CD4-positive, alpha-beta T cell (primary cell): ENCODE measurements at places on chromosomes 3 and 15.

GRCh38 chr3:118485693-118486092 is 549.0 kb downstream of the IGSF11 start:
- DNase-seq = no peak

DNA sequence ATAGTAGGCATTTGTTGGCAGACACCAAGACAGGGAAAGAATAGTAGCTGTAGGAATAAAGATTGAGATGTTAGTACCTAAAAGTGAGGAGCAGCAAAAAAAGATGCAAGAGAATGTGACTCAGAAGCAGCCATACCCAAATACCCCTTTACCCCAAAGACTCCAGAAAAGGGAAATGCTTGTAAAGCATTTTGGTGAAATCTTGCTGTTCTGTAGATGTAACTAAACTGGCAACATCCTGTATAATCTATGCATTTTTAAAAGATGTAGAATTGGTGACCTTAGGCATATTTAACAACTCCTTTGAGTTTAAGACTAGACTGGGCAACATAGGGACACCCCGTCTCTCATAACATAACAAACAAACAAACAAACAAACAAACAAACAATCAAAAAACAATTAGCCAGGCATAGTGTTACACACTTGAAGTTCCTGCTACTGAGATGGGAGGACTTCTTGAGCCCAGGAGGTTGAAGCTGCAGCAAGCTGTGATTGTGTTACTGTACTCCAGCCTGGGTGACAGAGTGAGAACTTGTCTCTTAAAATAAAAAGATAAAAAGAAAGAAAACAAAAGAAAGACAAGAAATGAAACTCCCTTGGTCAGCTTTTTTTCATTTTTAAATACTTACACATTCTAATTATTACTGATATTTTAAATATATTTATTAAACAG is 361.5 kb upstream of the KCNH8 start:
- no peak for DNase-seq

DNA sequence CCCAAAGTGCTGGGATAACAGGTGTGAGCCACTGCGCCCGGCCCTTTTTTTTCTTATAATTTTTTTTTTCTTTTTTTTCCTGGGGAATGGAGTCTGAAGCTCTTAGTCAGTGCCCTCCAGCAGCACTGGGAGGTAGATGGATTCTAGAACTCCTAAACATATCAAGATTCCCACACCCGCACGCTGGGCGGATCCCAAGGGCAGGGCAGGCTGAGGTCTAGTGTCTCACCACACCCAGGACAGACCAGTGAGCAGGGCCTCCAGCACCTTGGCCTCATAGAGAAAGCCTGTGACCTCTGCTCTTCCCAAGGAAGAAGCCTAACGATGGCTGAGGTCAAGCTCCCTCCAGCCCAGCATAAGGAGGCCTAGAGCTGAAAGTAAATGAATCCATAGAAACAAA is 153.7 kb upstream of the MEF2A start:
- DNase-seq = no peak

DNA sequence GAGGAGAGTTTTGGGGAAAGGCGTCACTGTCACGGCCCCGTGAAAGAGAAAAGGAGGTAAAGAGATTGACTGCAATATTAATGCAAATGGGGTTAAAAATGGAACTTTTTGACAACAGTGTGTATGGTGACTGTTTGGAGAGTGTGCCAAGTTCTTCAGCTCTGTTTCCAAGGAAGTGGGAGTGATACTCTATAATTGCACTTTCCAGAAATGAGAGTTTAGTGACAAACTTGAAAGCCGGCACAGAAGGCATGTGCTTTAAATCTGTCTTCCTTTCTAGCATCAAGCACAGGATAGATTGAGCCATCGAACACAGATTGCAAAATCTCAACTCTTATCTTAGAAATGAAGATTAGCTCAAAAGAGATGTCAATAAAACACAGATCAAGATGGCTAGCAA is 51.9 kb upstream of the SNRPA1 start:
- DNase-seq = no peak

DNA sequence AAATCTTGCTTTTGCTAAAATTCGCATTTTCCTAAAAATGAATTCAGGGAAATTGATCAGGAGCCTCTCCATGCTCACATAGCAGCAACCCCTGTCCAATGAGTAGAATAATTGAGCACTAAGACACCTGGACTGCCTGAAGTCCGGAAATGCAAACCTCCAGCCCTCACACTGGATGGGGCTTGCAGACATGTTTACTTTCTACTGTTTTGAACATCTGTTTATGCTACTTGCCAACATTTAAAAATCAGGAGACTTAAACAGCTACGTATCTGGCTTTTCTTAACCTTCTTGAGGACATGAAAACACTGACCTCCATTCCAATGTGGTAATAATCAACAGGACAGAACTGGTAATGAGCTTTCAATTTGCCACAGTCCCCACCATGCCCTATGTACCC is 184.4 kb downstream of the SHOX2 start:
- no peak for DNase-seq

DNA sequence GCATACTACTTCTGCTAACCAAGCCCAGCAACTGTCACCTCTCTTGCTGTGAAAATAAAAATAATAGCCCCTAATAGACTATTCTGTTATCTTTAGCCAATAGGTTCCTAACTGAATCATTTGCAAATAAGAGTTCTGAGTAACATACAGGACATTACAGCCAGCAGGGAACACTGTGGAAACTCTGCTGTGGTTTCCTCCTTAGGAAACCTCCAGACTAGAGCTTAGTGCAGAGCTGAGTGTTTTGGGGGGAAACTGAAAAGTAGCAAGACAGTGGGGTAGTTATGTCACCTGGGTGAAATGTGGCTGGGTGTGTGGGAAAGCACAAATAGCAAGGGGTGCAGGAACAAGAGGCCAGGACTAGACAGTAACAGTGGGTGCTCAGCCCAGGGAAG is 32.4 kb downstream of the DZIP1L start:
- no peak for DNase-seq

GRCh38 chr15:81858136-81858535 is 187.7 kb downstream of the MEX3B start:
- DNase-seq = no peak

DNA sequence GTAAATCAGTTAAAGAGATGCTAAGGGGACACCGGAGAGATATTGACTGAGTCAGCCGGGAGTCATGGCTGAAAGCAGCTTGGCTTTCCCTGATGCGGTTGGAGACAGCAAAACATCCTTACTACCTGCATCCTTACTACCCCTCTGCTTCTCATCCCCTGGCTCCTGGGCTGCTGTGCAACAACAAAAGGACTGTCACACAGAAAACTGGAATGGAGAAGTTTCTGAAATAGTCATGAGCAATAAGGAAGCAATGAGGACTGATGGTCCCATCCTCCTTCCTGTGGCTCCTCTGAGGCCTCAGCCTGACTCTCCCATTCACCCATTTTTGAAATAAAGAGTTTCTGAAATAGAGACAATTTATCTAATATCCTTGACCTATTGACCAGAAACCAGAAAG is 1.1 kb downstream of the HCLS1 start:
- DNase-seq = no peak

- peak; percentile 43 for DNase-seq
Measured at GRCh38 chr3:49869525-49870126, at the start of gene CAMKV. Gene CAMKV (minus strand): TSS chr3:49869906. CDS start chr3:49862388, 7,518 bp downstream.

DNA sequence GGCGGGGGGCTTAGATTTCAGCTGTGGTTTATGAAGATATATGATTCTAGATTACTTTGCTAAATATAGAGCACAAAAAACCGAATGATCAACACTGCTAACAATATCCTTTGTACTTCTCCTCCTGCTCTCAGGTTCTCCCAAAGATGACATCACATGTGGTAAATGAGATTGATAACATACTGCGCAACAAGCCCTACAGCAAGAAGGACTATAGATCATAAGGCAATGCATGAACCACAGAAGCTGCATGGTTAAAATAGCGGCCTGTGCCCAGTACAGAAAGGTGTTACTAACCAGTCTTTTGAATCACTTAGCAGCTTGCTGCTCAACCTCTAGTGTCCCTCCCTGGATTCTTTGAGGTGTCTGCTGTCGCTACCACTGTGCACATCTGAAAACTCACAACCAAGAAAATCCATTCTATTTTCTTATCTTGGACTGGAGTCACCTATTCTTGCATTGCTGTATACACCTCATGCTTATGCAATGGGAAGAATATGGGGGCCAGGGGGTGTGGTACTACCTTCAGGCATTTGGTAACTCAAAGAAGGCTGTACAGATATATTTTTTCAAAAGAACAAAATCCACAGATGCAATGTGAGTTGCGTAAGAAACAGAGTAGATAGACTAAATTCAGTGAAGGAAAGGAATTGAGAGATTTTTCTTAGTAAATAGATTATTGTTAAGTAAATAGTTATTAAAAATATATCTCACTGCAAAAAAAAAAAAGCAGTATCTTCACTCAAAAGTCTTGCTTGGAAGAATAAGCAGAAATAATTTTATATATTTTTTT is 18.2 kb downstream of the SSR3 start:
- DNase-seq = no peak

GRCh38 chr3:112744825-112745566 is 101.7 kb downstream of the CD200R1L start:
- DNase-seq = no peak

GRCh38 chr15:89130201-89130600 is 41.9 kb downstream of the ABHD2 start:
- DNase-seq = peak; percentile 71

DNA sequence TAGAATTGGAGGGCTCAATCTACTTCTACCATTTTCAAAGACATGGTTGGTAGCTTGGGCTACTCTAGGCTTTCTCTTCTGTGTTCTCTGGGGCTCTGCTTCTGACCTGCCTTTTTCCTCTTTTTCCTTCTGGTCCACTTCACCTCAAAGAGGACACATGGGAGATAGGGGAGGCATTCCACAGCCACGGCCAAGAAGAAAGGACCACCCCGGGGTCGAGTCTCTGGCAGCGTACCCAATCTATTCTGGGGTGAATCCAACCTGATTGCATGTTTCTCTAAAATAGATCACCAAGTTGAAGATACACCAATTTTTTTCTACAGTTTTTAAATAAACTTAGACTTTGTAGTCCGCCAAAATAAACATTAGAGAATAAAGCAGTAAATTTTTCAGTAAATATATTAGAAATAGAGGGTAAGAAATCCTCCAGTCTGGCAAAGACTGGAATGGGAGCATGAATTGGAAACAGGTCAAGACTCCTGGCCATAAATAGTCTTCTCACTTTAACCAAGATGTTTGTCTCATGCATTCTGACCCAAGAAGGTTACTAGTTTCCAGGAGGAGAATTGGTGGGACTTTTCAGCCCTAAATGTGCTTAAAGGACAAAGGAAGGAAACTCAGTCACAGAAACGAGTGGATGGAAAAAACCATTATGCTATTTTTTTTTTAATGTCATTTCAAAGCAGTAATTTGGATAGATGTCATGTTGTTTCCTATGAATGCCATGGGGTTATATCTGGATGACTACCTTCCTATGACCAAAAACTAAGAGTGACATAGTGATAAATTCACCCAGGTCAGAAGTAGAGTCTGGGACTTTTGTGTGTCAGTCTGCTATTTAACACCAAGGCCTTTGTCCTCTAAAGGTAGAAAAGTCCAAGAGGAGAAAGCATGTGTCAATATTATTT is 71.3 kb upstream of the PHLDB2 start:
- DNase-seq = no peak

- no peak for DNase-seq
Measured at GRCh38 chr15:96102631-96103030, 227.9 kb upstream of the NR2F2 start.

- no peak for DNase-seq
Measured at GRCh38 chr3:141115789-141116541, 64.8 kb downstream of the SPSB4 start.

- no peak for DNase-seq
Measured at GRCh38 chr3:65893631-65894030, 145.1 kb downstream of the MAGI1 start.

- DNase-seq = no peak
Measured at GRCh38 chr15:94526071-94526689, 294.8 kb downstream of the MCTP2 start.

DNA sequence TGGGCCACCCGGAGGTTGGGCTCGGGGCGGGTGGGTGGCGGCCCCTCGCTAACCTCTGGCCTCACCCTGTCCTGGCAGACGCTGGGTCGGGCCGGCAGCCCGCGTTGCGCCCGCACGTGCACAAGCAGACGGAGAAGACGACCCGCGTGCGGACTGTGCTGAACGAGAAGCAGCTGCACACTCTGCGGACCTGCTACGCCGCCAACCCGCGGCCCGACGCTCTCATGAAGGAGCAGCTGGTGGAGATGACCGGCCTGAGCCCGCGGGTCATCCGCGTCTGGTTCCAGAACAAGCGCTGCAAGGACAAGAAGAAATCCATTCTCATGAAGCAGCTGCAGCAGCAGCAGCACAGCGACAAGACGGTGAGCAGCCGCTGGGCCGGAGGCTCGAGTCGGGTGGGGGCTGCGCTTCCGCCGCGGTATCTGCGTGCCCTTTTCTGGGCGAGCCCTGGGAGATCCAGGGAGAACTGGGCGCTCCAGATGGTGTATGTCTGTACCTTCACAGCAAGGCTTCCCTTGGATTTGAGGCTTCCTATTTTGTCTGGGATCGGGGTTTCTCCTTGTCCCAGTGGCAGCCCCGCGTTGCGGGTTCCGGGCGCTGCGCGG is 3.7 kb downstream of the ISL2 start:
- DNase-seq = no peak

- no peak for DNase-seq
Measured at GRCh38 chr3:46463868-46464241, 850 bp downstream of the LTF start.

- DNase-seq = no peak
Measured at GRCh38 chr3:187997490-187997889, 156.5 kb upstream of the LPP start.

DNA sequence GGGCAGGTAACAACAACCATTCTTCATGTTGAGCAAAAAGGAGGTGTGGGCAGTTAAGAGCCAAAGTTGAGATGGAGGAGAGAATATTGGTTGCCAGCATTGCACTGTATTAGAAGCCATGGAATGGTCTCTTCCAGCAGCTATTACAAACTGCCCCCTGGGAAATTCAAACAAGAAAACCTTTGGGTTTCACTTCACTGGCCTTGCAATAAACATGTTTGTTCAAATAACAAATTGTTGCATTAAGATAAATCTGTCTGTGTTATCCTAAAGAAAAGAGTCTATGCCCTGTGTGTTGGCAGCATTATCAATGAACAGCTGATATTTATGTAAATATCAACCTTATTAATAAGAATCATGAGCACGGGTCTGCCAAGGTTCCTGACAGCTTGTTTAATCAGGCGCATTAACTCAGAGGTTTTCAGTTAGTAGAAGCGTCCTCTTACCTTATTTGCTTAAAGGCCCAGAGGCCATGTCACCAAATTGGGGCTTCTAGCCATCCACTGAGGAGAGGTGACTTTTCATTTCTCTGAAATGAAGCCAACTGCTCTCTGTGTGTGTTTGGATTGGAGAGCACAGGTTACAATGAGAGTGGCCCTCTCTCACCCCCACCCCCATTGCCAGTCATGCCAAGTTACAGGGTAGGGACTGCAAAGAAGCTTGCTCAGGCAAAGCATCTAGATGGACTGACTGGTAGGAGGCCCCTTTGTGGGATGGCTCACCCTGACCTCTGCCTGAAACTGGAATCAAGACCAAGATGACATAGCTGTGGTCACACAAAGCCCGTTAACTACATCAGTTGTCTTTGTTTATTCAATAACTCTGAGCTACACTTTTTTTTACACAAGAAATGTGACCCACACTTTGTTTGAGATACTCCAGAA is 10.5 kb downstream of the FILIP1L start:
- DNase-seq = no peak

GRCh38 chr3:79203144-79203519 is 564.7 kb downstream of the ROBO1 start:
- DNase-seq = no peak

GRCh38 chr3:134610432-134611385 is 40.1 kb downstream of the KY start:
- DNase-seq = no peak

GRCh38 chr3:134361162-134361835 is 12.9 kb downstream of the AMOTL2 start:
- no peak for DNase-seq

- no peak for DNase-seq
Measured at GRCh38 chr15:43225201-43225949, 4.6 kb upstream of the EPB42 start.
